ENCODE measurements at places on chromosomes 7 and 10. TPM values are rescaled to one million over a fixed set of nuclear protein-coding genes. Genes with fewer than 3 reads are reported as not detected.

- H3K36me3 ChIP-seq: no peaks in the 10 kb centered on the region
- H3K4me3 ChIP-seq: no peak overlapping the region
- H3K27me3 ChIP-seq: no peaks in the 10 kb centered on the region
- no peak for DNase-seq
- no peaks in the 10 kb centered on the region for H3K4me1 ChIP-seq
- H3K27ac ChIP-seq: no peak overlapping the region
Observed at GRCh38 chr7:108911016-108911415, 341.3 kb downstream of the DNAJB9 start.

ZNF425 gene
- total RNA-seq: 2.6 TPM

DNA sequence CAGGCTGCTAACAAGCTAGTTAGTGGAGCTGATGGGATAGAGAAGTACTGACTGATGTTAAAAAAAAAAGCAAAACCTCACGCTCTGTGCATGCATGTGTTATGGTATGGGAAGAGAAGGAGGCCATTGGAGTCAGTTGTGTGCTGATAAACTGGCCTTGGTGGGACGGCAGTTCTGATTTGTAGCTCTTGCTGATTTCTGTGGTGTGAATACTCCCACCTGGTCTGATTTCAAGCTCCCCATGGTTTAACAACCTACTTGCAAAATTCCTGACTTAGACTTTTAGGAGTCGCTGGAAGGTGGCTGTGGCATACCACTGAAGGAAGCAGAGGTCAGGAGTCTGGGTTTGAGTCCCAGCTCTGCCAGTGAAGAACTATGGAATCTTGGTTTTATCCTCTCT is 15.2 kb downstream of the CAMK1D start:
- no peak overlapping the region for H3K4me3 ChIP-seq
- no peak overlapping the region for H3K27ac ChIP-seq
- no peaks in the 10 kb centered on the region for H3K36me3 ChIP-seq
- no peaks in the 10 kb centered on the region for H3K27me3 ChIP-seq
- DNase-seq: no peak
- H3K4me1 ChIP-seq: no peaks in the 10 kb centered on the region

- no peaks in the 10 kb centered on the region for H3K36me3 ChIP-seq
- DNase-seq: no peak
- H3K4me3 ChIP-seq: no peak overlapping the region
- no peaks in the 10 kb centered on the region for H3K27me3 ChIP-seq
- H3K27ac ChIP-seq: no peak overlapping the region
- H3K4me1 ChIP-seq: no peaks in the 10 kb centered on the region
Observed at GRCh38 chr10:95796504-95796903, 40.5 kb downstream of the ENTPD1 start.

PRLHR gene
- not detected for total RNA-seq

EPHB4 gene
- 64.9 TPM for total RNA-seq
